ENCODE measurements at places on chromosomes 2 and 18.

DNA sequence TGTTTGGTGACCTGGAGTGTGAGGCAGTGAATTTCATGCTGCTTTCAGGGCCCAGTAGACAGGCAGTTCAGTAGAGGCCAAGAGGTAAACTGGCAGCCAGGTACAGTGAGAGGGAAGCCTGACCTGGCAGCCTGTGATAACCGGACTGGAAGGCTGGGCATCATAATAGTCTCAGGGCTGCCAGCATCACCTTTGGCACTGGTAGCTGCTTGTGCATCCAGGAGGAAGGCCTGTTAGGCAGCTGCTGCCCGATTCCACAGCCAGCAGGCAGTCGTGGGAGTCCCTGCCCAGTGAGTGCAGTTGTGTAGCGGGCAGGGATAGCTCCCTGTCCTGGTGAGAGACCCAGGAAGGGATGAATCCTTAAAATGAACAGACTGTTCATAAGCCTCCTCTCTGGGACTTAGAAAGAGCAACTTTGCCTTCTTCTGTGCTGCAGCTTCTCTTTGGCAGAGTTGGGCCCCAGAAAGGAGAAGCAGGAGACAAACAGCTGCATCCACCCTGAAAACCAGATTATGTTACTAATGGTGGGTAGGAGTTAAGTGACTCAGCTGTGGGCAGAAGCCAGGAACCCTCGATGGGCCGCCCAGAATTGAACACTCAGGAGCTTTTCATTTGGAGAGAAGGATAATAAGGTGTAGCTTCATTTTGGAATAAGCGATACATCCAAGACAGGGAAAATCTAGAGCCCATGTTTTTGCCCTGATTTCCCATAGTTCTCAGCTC is 8.1 kb upstream of the GPBAR1 start:
- peak; percentile 44 for DNase-seq

DNA sequence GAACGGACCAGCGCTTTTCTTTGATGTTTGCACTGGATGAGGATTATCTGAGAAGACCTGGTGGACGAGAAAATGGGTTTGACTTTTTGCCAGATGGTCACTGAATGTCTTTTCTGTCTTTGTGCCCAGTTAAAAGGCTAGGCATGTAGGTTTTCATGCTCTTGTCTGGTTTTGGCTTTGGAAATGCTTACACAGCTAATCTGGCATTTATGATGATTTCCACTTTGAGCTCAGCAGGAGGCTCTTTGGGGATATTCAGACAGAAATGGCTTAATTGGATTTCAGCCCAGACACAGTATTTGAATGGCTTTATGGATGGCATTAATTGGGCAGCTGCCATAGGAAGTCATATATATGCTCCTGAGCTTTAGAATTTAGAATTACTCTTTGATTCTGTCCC is 59.6 kb downstream of the NCK2 start:
- DNase-seq, result no peak

GRCh38 chr2:205477016-205477705 is 205.1 kb upstream of the NRP2 start:
- DNase-seq, result no peak

GRCh38 chr18:79217979-79218604 is 148.9 kb downstream of the ATP9B start:
- DNase-seq, result no peak

DNA sequence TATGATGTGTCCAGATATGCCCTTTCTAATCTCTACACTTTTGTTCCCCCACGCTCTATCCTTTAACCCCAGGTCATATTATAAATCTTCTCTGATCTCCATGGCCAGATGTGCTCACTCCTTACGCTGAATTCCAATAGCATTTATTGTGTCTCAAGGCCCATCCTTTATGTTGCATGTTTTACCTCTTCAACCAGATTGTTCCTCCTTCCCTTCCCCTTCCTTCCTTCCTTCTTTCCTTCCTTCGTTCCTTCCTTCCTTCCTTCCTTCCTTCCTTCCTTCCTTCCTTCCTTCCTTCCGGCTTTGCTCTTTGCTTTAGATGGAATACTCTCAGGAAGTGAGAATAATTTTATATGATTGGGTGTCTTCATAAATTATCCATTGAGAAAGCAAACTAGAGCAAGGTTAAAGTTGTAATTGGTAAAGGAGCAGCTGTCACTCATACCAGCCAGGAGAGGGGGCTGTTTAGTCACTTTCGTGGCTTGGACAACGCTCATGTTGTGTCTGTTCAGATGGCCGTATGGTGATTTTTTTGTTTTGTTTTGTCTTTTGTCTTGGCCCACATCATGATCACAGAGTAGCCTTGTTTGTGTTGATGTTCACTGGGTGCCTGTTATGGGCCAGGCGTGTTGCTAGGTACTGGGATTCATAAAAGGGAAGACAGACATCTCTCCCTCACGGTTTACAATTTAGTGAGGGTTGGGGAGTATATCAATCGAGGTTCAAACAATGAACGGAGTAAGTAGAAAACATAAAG is 68.0 kb downstream of the DAW1 start:
- peak; percentile 9 for DNase-seq

DNA sequence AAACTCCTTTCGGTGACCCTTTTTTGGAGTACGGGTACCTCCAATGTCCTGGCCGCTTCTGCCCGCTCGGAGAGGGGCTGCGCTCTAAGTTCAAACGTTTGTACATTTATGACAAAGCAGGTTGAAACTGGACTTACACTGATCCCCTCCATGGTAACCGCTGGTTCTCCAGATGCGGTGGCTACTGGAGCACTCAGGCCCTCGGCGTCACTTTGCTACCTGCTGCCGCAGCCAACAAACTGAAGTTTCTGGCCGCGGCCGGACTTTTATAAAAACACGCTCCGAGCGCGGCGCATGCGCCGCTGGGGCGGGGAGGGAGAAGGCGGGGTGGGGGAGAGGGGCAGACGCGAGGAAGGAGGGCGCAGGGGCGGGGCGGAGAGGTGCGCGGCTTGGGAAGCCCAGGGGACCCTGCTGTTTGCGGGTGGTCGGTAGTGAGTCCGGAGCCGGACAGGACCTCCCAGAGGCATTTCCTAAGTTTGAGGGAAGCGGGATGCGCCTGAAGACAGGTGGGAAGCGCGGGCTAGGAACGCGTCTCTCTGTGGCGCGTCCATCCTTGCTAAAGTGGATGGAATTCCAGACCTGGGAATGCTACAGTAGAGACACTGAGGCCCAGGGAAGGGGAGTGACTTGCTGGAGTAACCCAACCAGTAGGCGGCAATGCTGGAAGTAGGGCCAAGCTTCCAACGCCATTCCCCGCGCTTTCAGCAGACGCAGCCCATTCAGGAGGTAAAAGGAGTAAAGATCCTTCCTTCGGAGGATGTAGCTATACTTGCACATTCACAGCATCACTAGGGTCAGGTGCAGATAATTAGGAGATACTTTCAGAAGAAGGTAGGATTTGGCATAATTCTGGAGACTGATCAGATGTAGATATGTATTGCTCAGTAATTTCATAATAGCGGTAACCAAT is at the start of gene CXCR4:
Gene CXCR4 (minus strand): TSS at position 241 of the 910 bp plus-strand sequence. CDS start 89 bp downstream, at position 152.
- DNase-seq, result peak; percentile 48

DNA sequence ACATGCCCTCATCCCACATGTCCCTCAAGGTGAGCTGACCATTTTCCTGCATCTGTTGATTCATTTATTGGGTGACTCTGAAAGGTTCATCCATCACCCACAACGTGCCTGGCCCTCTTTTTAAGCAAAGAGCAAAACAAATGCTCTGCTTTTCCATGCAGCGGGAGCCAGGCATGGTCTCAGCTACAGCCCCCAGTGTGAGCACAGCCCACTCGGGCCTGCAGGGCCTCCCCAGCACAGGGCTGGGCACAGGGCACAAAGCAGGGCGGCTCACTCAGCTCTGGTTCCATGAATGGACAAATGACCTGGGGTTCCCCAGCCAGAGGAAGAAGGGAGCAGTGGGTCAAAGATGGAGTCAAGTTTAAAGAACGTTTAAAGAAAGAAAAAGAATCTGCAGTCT is 24.1 kb upstream of the OTOS start:
- no peak for DNase-seq

DNA sequence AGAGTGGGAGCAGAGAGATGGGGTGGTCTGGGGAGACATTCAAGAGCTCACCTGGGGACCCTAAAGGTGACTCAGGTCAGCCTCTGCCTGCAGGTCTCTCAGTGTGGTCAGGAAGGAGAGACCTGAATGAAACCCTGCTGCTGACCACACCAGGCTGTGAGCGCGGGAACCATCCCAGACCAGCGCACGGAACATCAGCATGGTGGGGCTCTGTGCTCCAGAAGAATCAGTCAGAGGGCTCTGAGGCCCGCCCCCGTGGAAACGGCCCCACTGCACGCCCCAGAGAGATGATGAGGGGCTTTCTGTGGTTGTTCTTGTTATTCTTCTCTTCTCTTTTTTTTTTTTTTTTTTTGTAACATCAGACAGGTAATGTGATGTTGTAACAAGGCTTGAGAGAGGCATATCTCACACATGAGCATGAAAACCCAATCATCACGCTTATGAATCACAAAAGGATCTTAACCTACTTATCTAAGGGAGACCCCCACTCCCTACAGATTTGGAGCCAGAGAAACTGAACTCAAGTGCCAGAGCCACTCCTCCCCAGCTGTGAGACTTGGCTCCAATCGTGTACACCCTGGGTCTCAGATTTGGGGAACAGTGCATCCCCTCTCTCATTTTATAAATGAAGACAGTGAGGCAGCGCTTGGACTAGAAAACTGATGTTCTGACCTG is 302.2 kb downstream of the EIPR1 start:
- no peak for DNase-seq

DNA sequence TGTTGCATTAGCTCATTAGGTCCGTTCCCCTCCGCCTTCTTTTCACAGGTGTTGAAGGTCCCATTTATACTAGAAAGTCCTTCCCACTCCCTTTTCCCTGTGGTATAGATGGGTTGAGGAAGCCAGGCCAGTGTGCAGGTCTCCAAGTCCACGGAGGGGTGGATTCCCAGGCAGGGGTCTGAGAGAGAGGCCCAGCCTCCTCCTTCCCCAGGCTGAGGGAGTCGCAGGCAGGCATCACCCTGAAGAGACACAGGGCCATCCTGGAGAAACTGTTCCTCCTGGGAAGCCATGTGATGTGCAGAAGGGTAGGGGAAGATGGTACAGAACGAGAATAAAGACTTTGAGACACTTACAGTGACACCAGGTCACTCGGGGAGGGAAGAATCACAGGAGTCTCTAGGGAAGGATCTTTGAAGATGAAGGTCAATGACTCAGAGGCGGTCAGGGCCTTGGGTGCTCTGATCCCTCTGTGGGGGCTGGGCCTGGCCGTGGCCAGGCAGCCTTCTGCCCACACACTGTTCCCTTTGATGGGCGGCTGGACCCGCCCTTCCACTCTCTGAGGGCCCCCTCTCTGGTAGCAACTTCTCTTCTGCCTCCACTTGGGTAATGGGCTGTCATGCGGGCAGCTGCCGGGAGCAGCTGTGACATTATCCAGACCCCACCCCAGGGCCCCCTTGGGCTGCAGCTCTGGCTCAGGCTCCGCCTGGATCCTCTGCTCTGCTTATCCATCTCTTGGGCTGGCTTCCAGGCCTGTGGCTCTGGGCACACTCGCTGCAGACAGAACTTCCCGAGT is 45.1 kb downstream of the RHOB start:
- no peak for DNase-seq

GRCh38 chr2:95578539-95578938 is 13.3 kb upstream of the TRIM43 start:
- DNase-seq, result no peak

GRCh38 chr2:99957332-99958133 is 184.9 kb downstream of the AFF3 start:
- DNase-seq, result no peak

DNA sequence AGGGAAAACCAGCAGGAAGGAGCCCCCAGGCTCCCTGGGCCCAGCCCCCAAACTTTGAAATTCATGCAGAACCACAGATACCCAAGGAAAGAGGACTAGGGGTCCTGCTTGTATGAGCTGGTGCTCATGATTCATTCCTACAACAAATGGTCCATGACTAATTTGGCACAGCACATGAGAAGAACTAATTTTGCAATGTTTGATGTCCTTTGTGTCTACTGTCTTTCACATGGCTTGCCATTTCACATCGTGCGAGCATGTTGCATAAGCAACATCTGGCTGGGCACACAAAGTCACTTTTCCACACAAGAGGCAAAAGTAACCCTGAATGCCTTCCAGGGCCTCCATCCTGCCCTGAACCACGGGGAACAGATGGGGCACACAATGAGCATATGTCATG is 149.6 kb upstream of the APCDD1 start:
- no peak for DNase-seq

- DNase-seq, result no peak
These were observed 73.1 kb downstream of the HDAC4 start for GRCh38 chr2:239327536-239328350.

DNA sequence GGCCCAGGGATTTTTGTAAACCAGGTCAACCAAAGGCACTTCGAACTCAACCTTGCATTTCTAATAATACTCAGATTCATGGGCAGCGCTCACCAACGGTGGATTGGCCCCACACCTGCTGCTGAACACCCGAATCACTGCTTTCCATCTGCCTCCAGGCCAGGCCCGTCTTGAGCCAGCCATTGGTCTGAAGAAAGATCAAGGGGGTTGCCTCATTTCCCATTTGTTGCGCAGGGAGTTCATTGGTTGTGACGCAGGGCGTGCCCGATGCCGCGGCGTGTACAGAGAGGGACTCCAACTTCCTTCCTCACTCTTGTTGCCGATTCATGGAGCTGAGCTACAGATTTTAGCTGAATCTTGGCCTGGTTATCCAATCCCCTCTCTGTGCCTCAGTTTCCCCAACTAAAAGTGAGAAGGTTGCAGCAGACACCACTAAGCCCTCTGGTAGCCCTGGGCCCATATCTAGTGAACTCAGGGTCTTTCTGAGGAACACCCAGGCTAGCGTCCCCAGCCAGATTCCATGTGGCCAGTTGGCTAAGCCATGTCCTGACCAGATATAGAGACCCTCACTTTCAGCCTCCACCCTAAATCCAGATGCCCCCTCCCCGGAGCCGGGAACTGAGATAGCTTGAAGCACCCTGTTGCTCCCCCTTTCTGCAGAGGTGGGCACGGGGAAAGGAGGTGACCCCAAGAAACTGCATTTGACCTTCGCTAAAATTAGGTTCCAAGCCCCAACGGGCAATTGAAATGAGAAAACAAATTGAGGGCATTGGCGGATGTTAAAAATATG is 60.9 kb upstream of the HPCAL1 start:
- no peak for DNase-seq

- DNase-seq, result peak; percentile 24
These were observed 114.8 kb upstream of the PTPRM start for GRCh38 chr18:7452331-7452730.

DNA sequence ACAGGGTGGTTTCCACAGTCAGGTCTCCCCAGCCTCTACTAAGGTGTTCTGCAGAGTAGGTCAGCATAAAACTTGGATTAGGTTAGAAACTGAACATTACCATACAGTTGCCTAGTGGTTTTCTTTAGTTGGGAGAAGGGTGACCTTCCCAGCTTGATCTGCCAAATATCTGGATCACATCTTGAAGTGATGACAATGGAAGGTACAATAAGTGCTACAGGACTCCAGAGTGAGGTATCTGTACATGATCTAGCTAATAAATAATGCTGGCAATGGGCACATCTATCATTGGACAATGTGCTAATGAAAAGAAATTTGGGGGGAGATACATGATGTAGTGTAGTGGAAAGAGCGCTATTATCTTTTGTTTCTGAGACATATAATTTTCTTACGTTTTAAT is 54.6 kb upstream of the ACVR1 start:
- DNase-seq, result no peak

DNA sequence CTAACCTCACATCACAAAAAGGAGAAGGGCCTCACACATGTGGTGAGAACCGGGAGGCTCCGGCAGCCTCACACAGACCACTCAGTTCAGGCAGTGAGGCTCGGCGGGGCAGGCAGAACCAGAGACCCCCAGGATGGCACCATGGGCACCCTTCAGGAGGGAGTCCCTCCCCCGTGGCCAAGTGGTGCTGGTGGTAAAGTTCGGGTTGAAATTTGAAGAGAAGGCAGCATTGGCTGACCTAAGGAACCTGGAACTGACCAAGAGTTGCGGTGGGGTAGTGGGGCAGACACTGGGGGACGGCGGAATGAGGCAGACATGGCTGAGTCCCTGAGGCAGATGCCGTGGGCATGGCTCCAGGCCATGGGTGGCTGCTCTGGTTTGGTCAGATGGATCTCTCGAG is 239.3 kb upstream of the MYT1L start:
- DNase-seq, result no peak
